ENCODE measurements at places on chromosomes 2 and 18.

DNA sequence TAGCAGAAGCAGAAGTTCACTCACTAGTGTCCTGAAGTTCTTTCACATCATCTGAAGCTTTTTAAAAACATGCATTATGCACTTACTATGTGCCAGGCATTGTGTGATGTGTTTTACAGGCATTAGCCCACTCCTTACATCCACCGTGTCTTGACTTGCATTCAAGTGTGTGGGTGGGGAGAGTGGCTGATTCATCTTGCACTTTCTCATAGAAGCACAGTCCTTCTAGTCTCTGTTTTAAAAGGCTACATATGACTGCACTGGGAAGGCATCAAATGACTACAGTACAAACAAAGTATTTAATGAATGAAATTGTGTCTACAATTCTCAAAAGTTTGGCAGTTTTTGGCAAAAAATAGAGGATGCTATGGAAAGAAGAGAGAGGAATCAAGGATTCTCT, 21.6 kb upstream of the DSC3 start:
- DNase-seq: no peak

GRCh38 chr2:85560812-85561279, 447 bp downstream of the GGCX start:
- DNase-seq: no peak

GRCh38 chr2:237122214-237122666, 36.6 kb downstream of the COPS8 start:
- DNase-seq: peak; percentile 75

DNA sequence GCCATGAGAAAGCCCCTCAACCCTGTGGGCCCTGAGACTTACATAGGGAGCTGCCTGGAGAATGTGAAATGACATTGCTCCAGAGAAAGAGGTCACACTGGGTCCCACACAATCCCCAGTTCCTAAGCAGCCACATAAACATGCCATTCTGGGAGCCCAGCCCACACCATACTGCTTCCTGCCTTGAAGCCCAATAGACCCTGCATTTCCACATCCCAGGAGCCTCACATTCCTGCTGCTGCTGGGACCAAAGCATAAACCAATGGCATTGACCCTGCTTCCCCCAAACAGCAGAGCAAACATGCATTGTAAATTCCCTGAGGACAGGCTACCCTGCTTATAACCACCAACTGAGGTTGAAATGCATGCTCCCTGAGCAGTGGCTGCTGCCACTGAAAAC, 1117.6 kb upstream of the SLC39A10 start:
- no peak for DNase-seq

- no peak for DNase-seq
These were observed 15.7 kb downstream of the CTDP1 start for GRCh38 chr18:79695269-79695668.

- DNase-seq: peak; percentile 96
These were observed 90.8 kb downstream of the DSEL start for GRCh38 chr18:67425672-67426071.

Measured in EL (cell line).